ENCODE measurements at places on chromosomes 5 and 9.

- no peak for DNase-seq
Measured at GRCh38 chr5:122264610-122265009, 47.4 kb upstream of the SNCAIP start.

DNA sequence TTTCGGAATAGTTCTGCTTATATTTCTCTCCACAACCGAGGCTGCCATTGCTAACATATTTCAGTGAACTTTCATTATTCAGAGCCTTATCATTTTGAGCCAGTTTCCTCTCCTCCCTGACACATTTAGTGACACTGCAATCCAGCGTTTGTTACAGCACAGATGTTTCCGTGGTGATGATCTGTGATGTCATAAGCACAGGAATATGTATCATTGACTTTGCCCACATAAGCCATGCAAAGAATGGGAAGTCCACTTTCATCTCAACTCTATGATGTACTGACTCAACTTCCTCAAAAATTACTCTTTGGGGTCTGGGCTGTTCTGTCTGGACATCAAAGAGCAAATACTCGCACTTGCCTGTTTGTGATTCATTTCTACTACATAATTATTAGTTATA lies 291.8 kb downstream of the EBF1 start:
- no peak for DNase-seq

DNA sequence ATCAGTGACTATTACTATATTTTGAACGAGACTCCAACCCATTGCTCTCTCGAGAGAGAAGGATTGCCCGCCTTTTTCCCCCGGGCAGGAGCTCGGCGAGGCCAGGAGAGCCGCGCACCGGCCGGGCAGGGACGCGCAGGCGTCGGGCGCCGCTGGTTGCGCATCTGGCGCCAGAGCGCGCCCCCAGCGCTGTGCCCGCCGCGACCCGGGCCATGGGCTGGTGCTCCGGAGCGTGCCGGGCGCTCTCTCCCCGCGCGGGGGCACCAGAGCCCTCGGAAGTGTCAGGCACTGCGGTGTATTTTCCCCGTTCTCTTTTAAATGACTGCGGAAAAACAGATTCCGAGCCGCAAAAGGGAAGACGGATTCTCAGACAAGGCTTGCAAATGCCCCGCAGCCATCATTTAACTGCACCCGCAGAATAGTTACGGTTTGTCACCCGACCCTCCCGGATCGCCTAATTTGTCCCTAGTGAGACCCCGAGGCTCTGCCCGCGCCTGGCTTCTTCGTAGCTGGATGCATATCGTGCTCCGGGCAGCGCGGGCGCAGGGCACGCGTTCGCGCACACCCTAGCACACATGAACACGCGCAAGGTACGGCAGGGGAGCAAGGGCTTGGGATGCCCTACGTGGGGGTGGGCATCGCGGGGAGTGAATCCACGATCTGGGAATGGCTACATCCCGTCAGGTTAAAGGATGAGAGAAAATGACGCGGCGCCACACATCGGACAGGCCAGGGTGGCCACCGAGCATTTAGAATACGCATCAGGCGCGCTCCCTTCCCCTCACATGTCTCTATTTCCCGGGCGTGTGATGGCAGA lies 1.1 kb upstream of the NTRK2 start:
- peak; percentile 77 for DNase-seq

DNA sequence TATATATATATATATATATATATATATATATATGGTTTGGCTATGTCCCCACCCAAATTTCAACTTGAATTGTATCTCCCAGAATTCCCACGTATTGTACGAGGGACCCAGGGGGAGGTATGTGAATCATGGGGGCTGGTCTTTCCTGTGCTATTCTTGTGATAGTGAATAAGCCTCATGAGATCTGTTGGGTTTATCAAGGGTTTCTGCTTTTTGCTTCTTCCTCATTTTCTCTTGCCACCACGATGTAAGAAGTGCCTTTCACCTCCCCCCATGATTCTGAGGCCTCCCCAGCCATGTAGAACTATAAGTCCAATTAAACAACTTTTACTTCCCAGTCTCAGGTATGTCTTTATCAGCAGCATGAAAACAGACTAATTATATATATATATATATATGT lies 52.3 kb upstream of the ADAMTS2 start:
- DNase-seq: no peak

DNA sequence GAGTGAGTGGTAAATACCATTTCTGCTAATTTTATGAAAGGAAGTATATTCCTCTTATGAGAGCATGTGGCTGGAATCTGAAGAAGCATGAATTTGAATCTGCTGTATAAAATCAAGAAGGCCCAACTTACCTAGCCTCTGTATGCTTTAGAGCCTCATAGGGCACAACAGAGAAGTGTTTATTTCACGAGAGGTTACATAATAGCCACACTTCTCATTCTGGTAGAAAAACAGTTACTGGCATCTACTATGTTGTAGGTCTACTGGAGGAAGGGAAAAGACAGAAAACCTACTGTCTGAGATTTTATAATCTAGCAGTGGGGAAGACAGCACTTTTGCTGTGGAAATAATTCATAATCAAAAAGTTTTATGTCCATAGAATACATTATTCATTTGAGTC lies 172.6 kb upstream of the ZNF608 start:
- no peak for DNase-seq

GRCh38 chr5:91976451-91976850 lies 593.3 kb upstream of the ARRDC3 start:
- DNase-seq: no peak

DNA sequence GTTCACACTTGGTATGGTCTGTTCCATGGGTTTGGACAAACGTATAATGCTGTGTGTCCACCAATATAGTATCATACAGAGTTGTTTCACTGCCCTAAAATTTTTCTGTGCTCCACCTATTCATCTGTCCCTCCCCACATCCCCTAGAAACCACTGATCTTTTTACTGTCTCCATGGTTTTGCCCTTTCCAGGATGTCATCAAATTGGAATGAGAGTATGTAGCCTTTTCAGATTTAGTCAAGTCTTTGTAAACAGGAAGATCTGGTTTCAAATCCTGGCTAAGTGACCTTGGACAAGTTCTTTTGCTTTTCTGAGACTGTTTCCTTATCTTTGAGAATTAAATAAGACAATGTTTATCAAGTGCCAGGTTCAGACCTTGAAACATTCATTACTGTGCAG lies 13.2 kb upstream of the LVRN start:
- no peak for DNase-seq

DNA sequence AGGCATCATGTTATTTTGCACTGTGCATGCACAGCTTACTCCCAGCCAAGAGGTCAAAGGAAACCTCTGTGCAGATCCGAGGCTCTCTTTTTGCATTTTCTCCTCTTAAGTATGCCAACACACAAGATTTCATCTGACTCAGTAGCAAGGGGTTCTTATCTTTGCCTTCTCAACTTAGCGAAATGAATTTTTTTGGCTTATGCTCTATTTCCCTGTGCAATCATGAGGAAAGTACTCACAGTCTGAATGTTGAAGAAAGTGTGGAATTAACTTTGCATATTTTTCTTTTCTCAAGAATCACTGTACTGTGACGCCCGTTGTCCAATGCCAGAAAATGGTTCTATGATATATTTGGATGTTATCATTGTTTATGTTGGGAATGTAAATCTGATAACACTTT lies 173.5 kb upstream of the FBXL7 start:
- no peak for DNase-seq

GRCh38 chr9:35914301-35914807 lies 5.1 kb downstream of the SPAAR start:
- DNase-seq: no peak

DNA sequence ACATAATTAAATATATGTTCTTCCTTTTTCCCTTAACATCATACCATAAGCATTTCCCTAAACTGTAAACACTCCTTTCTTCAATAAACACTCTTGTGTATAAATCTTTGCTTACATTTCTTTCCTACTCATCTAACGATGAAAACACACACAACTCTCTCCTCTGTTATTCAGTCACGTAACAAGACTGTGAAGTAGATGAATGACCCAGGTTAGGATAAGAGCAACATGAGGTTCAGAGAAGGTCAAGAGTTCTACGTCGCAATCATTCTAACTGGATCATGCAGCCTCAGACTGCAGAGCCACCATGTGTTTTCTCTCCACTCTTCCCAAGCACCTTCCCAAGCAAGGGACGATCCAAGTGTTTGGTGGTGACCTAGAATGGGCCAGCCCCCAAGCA lies 70.5 kb upstream of the SPTLC1 start:
- DNase-seq: no peak

DNA sequence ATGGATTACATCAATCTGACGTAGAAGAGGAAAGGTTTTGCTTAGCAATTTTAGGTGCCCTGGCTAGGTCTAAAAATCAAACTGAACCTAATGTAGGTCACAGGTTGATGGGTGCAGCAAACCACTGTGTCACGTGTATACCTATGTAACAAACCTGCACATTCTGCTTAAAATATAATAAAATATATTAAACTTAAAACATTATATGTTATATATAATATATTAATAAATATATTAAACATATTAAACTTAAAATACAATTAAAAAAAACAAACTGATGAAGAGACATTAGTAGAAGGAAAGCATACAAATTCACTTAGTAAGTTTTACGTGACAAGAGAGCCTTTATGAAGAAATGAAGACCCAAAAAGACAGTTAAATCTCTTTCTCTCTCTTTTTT lies 51.7 kb upstream of the FBXL17 start:
- DNase-seq: no peak

DNA sequence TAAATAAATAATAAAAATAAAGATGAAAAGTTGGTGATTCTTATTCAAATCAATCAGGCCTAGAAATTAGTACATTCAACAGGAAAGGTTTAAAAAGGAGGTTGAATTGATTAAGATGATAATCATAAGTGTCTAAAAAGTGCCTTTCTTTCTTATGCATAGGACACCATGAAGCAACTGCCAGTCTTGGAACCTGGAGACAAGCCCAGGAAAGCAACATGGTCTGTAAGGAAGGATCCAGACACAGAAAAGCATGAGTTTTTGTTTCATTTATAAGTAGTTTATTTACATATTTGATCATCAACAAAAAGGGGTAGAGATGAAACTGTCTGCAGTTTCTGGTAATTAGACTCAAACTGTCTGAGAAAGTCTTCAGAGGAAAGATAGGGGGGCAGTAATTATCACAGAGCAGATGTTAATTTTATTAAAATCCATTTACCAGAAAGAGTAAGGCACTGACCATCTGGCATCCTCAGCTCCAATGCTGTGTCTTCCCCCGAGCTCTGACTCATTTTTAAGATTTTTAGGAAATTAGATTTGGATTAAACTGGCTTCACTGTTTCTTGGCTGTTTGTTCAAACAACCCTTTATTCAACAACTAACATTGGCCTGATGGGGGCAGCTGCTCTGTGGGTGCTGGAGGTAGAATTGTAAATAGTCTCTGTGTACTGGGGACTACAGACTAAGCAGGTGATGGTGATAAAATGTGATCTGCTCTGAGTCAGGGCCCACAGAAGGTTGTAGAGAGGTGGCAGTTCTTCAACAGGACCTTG lies 2.7 kb downstream of the RABEPK start:
- no peak for DNase-seq

- DNase-seq: no peak
Measured at GRCh38 chr5:7325975-7326913, 69.7 kb upstream of the ADCY2 start.

DNA sequence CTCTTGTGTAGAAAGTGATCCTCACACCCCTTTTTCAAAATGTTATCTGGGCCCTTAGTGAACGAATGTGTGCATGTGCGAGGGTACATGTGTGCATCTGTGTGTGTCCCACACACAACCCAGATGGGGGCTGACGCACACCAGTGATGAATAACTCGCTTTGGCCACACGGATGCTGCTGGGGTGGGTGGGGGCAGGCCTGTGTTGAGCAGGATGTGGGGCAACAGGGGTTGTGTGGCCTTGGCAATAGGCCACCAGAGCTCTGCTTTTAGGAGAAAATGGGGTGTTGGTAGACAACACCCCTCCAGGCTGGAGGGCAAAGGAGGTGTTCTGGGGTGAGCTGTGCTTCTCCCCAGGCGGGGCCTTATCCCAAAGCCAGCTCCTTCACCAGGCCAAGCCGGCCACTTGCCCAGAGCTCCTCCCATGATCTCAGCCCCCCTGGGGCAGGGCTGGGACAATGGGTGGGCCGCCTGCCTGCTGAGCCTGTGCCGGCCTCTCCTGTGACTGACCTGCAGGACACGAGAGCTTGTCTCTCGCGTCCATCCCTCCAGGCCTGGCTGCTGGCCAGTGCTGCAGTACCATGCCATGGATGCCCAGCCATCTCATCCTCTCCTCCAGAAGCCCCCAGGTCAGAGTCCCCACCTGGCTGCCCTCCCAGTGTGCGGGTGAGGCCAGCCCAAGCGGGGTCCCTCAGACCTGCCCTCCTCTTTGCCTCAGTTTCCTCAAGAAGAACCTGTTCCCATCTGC lies 1.7 kb downstream of the DBN1 start:
- no peak for DNase-seq

DNA sequence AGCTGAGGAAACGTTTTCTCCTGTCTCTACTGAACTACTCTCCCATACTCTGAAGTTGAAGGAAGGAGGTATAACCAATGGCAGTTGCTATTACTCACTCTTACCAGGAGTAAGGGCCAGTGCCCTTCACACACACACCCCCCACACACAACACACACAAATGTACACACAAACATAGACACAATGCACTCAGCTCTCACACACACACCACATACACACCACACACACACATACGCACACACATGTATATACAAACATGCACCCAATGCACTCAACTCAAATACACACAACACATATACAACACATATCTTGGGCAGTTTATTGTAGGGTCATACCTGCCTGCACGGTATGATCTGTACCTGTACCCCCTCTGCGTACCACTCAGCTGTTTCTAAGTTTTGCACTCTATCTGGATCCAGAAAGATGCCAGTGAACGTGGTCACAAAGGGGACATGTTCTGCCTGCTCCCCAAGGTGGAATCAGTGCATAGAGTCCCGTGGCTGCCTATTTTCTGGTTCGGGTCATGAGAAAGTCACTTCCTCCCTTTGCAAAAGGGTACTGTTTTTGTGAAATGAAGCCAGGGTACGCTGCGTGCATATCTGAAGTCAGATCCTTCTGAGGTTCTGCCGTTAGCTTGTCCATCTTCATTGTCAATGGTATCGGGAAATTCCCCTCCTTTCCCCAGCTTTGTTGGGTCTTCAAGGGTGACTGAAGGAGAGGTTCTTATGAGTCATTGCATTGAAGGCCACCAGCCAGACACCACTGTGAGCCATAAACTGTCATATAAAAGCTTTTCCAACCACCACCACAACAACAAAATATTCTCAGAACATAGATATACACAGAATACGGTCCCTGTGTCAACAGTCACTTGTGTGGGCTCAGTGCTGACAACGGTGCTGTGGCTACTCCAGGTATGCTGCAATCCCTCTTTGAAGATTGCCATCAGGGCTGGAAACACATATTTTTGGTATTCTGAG lies 131.9 kb downstream of the UGCG start:
- DNase-seq: no peak

DNA sequence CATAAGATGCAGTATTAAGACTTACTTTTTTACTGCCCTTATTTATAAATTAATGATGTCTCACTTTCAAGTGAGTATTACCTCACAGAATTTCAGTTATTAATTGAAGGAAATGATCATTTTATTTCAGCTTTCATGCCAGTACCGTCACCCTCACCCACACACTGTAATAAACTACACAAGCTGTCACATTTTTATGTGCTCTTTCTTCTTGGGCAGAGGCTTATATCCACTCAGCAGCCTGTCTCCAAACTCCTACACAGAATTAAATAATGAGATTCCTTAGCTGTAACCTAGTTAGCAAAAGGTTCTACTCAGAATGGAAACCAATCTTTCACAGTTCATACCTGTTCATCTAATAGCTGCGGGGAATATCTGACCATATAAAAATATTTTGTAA lies 1915.8 kb upstream of the CDH6 start:
- DNase-seq: no peak

GRCh38 chr9:136962163-136962562 lies 10.1 kb downstream of the LCN12 start:
- no peak for DNase-seq

All from left renal pelvis (tissue), 4 donors.